ENCODE measurements at places on chromosomes 4 and X.

- DNase-seq = peak; percentile 84
Measured at GRCh38 chr4:81648576-81649275, 177.0 kb upstream of the RASGEF1B start.

DNA sequence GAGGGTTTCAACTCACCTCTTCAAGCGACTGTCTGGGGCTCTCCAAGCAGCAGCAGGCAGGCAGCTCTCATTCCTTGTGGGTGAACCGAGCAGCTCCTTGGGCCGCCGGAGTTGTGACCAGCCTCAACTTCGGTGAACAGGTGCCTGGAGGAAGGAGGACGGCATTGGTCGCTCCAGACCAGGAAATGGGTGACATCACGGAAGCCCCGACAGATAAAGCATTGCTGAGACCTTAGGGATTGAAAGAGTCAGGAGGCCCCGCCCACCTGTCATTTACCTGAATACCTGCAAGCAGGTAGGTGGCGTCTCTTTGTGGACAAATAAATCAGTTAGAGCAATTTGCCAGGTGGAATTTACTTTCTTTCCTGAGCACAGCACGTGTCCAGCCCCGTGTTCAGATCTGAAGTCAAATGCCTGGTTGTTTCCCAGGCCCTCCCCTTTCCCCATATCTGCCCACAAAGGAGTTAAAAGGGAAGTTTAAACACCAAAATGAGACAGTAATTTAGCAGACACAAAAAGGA lies at the start of gene LNX1:
LNX1 (minus strand) TSS at position 115 of the 521 bp plus-strand sequence. CDS start 17,484 bp downstream, outside the sequence.
- no peak for DNase-seq

- no peak for DNase-seq
Measured at GRCh38 chr4:37453999-37454800, 209.7 kb downstream of the NWD2 start.

DNA sequence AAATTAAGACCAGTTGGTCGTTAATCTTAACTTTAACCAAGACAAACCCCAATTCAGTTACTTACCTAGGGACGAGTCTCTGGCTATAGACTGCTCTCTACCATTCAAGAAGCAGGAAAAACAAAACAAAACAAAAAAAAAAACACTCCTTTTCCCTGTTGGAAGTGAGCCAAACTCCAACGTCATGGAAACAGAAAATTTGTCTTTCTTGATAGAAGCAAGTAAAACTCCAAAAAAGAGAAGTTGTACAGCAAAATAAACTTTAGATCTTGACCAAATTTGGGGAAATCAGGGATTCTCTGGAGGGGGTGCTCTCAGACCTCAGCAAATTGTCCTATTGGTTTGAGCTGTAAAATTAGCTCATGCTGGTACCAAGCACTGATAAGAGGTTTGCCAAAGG lies 3.7 kb downstream of the CNGA1 start:
- DNase-seq = no peak

- no peak for DNase-seq
Measured at GRCh38 chr4:25658777-25659176, 3.1 kb downstream of the SLC34A2 start.

DNA sequence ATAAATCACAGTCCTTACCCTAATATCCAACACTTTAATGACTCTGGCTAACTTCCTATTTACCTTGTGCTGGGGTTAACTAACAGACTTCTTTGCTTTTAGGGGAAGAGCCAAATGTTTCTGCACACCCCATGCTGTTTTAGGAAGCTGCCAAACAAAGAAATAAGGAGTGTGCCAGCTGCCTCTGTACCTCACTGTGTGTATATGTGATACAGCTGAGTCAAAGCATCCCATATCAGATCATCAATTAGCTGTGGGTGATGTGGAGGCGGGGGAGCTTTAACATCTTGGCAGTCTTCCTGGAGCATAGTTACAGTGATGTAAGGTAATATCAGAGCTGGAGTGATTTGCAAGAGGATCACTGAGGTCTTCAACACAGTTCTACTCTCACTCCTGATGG lies 95.4 kb downstream of the COL25A1 start:
- DNase-seq = no peak
